ENCODE measurements at places on chromosomes 2 and 18. TPM values are rescaled to one million over a fixed set of nuclear protein-coding genes. Genes with fewer than 3 reads are reported as not detected.
A peak's percentile ranks its signal among the peaks of the same experiment; 100 is the strongest.

- no peak for DNase-seq
Observed at GRCh38 chr18:79068341-79068936, 755 bp upstream of the ATP9B start.

Gene CD8B2
- total RNA-seq = not detected

DNA sequence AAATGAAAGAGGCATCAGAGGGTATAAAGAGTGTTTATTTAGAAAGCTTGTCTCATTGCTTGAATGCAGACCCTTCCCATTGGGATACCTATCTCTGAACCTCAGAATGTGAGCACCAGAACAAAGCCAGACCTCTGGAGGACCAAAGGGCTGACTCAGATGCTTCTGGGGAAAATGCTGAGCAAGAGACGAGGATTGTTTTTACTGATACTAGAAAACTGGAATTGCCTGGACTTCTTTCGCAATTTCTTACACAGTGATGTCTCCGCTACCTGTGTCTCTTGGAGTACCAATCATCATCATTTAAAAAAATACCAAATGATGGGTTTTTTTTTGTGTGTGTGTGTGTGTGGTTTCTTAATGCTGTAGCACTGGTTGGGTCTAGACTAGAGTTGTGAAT, 55.6 kb upstream of the CCDC85A start:
- no peak for DNase-seq

Gene CPS1
- 10.4 TPM for total RNA-seq

DNA sequence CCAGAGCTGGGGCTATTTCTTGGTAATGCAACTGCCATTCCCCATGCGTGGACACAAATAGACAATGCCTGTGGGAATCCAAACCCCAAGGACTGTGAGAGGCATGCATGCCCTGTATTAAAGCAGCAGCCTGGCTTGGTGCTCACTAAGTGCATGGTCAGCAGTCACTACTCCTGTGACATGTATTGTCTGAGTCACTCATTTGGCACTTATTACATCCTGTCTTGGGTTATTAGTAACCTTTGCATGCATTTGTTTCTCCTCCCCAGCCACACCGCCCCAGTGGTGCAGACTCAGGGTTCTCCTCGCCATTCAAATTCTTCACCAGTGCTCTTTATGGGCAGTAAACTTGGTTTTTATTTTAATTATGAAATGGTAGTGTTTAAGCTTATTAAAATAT, 30.2 kb downstream of the PRKCE start:
- DNase-seq = no peak

DNA sequence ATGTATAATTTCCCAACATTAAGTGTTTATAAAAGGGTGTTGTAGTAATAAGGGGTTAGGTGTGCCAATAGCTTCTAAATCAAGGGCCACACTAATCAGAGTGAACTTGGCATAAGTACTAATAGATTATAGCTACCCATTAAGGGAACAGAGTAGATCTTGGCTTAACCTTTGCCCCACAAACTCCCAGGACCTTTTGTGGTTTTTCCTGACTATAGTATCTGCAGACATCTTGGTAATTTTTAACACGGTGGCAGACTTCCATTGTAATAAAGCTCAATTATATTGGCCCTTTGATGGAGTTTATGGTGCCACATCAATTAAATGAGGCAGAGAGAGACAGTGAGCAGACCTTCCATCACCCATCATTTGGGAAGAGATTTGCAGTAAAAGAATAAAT, 358.5 kb upstream of the HNRNPA3 start:
- DNase-seq = no peak

Gene ZFP36L2
- 155 TPM for total RNA-seq

Gene GRHL1
- total RNA-seq = 2.1 TPM

DNA sequence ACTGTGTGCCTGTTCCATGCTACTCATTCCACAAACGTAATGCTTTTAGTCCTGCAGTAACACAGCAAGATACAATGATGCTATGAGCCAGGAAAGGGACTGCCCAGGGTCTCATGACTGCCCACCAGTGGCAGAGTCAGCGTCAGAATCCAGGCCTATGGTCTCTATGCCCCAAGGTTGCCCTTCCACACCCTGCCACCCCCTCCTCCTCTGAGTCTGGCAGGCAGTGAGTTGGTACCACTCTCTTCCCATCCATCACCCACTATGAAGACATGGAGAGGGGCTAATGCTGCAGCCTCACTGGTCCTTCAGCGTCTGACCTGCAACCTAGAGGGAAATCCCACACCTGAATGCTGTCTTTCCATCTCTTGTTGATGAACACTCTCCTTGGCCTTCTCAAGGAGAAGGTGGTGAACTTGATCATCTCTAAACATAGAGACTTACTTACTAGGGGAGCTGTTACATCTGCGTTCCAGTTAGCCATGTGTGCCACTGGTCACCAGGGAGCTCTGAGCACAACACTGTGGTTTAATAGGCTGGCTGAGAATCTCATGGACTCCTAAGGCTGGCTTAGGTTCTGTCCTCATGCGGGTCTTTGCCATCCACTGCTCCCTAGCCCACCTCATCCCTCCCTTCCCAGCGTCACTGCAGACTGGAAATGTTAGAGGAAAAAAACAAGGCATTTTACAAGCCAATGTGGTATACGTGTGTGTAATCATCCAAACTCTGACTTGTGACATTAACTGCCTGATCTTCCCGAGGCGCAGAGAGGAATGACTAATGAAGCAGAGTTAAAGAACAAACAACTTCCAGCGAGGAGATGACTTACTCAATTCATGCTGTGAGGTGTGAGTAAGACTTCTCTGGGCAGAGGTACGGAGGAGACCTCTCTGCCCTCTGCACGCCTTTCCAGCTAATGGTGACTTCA, 28.8 kb downstream of the STEAP3 start:
- DNase-seq = peak; percentile 28

Gene PPP4R3B
- 56.4 TPM for total RNA-seq

Measured in breast epithelium (tissue), 4 donors.